ENCODE measurements at places on chromosomes 5 and 9.

GRCh38 chr5:82158755-82159413 lies 119.3 kb downstream of the RPS23 start:
- DNase-seq = no peak

DNA sequence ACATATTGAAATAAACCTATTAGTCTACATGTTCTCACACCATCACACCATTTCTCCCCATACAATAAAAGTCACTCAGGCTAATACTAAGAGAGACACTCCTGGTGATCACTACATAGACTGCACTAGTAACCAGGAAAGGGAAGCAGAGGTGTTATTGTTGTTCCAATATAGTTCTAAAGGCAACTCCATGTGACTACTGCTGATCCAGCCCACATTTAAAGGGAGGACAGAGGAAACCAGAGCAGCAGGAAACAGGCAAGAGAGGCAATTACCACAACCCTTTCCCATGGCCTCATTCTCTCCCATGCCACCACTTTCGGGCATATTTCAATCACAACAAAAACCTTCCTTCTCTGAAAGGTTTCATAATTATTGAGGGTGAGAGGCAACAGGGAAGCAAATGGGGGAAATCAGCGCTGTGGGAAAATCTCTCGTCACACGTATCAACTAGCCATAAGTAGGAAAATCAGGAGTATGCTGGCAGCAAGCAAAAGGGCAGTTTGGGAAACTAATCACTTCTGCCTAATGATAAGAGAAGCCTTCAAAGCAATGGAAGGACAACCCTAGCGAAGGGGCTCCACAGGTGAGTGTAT lies 1.8 kb downstream of the UBAP2 start:
- peak; percentile 83 for DNase-seq

DNA sequence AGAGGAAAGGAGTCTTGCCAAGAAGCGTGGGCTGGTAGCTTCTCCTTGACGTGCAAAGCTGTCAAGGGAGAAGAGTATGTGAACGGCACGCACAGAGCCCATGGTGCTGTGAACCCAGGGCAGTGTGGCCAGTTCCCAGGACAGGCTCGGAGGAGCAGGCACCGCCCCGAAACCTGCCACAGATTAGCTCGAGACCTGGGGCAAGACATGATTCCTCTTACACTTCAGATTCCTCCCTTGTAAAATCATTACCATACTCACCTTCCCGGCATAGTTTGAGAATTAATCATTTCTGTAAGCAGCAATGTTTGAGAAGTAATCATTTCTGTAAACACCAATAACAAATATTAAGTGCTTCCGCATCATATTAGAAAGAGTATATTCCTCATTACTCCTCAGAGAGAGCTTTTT lies 19.9 kb downstream of the GOLM1 start:
- no peak for DNase-seq

- DNase-seq = no peak
Observed at GRCh38 chr5:147668385-147668784, 114.1 kb downstream of the JAKMIP2 start.
